Islet precursor cell (in vitro differentiated cells): ENCODE measurements at places on chromosomes 16 and 17.

- no peak for DNase-seq
Measured at GRCh38 chr16:84932681-84933080, 78.7 kb downstream of the ZDHHC7 start.

- DNase-seq, result no peak
Measured at GRCh38 chr17:58111676-58112075, 28.5 kb downstream of the DYNLL2 start.

DNA sequence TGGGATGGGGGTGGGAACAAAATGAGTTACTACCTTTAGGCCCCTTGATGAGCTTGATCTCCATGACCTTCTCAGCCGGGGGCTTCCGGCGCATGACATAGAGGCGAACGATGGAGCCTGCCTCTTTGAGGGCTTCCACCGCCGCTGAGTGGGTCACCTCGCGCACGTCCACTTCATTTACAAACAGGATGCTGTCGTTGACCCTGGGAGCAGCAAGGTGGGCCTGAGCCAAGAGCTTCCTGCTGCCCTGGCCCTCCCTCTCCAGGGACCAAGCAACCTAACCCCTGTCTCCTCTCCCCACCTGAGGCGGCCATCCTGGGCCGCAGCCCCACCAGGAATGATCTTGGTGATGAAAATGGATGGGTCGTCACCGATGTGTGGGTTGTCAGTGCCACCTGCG, 16.2 kb downstream of the DLG4 start:
- DNase-seq, result no peak

DNA sequence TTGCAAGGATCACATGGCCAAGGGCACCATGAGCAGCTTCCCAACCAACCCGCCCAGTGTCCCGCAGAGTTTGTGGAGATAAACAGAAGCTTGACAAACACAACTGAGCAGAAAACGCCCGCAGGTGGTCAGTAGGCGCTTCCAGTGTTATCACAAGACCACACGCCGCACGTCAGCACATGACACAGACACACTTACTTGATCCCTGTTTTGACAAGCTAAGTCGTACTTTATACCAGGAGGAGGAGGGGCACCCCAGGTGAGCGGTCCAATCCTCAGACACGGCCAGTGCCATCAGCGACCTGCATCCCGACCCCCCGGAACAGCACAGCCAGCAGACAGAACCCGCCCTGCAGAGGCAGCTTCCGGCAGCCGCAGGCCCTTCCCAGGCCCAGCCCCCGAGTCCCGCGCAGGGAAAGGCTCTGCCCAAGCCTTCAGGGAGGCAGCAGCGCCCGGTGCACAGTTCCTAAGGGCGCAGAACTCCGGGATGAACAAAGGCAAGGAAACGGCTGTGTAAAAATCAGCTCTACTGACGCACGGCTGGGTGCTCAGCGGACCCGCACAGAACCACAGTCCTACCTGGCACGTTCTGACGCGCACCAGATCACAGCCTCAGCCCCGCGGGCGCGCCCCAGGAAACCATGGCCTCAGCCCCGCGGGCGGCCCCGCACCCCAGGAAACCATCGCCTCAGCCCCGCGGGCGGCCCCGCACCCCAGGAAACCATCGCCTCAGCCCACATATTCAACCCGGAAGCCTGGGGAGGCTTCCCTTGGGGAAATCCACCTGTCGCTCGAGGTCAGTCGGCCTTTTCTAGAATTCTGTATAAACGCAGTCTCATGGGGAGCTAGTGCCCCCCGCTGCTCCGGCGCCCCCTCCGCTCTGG, 27.8 kb downstream of the AXIN1 start:
- no peak for DNase-seq

- no peak for DNase-seq
Measured at GRCh38 chr17:43550754-43551153, 4.6 kb upstream of the ETV4 start.

- DNase-seq, result peak; percentile 84
Measured at GRCh38 chr17:54662978-54663876, 237.4 kb upstream of the TOM1L1 start.

- DNase-seq, result peak; percentile 64
Measured at GRCh38 chr16:82585675-82586074, 41.1 kb upstream of the CDH13 start.

DNA sequence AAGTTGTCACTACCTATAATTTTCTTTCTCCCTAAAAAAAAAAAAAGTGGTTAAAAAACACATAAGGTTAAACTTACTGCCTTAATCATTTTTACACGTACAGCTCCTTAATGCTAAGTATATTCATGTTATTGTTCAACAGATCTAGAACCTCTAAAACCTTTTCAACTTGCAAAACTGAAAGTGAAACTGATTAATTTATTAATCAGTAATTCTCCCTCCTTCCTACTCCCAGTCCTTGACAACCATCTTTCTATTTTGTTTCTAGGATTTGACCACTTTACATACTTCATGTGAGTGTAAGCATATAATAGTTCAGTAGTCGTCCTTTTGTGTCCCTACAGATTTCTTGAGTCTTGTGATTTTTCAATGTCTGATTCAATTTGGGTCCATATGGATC, 251.4 kb upstream of the KIF2B start:
- DNase-seq, result no peak

DNA sequence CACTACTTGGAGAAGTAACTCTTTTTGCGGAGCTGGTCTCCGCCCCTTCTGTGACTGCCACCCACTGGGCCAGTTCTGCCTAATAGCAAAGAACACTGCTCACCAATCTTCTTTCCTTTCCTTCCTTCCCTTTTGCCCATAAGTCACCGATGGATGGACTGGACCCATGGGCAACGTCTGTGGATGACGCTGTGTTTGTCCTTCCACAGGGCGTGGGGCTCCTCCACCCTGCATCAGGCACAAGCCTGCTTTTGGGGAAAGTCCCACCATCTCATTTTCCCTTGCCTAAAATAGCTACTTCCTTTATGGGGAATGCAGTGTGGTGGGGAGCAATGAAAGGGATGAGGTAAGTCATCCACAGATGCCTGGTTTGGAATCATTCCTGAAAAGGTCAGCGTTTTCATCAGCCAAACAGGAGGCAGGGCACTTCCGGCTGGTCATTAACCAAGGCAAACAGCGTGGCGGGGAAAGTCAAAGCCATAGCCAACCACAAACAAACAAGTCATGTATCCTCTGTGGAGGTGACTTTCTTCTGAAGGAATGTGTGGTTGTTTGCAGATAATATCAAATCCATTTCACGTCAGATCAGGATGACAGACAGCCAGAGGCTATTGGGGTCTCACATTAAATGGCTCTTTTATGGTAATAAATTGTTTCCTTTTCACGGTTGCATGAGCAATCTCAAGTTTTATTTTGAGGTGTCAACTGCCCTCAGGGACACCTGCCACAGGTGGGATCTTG, 30.7 kb upstream of the MED9 start:
- peak; percentile 89 for DNase-seq
